Stimulated activated CD4-positive, alpha-beta T cell treated with anti-CD3 and anti-CD28 coated beads, Interleukin-15, amount 100 ng/mL, for 24 hours (primary cell): ENCODE measurements at places on chromosomes 7 and 10.

GRCh38 chr10:29823553-29824080 is 188.8 kb upstream of the SVIL start:
- DNase-seq: no peak

DNA sequence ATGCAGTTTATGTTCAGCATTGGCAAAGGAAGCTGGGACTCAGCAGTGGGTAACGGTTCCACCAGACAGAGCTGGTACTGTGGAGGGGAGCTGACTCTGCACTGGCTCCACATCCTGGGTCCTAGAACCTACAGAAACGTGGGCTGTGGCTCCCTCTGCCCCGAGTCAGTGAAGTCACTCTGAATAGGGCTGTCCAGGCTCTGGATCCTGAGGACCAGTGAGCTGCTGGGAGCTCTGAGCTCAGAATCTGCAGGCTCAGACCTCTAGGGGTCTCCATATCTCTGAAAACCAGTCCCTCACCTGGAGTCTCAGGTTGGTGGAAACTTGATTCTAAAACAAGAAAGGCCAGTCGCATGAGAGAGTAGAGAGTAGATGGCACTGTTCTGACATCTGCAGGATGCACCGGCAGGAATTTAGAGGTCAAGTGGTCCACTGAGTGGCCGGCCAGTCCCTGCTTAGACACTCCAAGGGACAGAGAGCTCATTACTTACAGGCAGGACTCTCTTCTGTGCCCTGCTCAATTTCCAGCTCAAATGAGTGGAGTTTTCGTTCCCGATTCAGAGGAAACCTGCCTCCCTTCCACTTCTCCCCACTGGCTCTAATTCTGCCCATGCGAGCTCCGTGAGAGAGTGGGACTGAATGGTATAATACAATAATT is 18.6 kb downstream of the NPFFR1 start:
- no peak for DNase-seq

DNA sequence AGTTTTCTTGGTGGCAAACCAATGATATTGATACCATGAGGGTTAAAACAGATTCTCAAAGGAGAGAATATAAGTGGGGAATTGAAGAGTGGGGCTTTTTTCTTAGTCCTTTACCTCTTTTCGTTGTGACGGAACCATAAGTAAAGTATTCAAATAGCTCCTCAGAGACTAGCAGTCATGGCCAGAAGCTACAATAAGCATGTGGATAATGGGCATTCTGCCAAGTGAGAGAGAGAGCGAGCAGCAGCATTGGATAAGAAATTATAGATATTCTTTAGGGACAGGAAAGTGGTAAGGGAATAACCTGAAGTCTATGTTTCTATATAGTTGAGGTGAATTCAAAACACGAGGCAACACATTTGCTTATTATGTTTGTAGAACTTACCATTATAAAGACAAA is 235.1 kb downstream of the SEMA3E start:
- no peak for DNase-seq

DNA sequence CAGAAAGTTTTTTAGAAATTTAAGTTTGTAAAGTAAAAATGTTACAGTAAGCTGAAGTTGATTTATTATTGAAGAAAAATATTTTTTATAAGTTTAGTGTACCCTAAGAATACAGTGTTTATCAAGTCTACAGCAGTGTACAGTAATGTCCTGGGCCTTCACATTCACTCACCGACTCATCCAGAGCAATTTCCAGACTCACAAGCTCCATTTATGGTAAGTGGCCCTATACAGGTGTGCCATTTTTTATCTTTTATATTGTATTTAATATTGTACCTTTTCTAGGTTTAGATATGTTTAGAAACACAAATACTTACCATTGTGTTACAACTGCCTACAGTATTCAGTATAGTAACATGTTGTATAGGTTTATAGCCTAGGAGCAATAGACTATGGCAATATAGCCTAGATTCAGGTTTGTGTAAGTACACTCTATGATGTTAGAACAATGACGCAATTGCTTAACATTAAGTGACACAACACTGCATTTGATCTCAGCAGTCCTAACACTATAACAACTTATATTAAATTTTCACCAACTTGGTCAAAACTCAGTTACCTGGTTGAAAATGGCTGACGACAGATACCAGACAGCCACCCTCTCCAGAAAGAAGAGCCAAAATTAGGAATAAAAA is 45.7 kb downstream of the HIBADH start:
- DNase-seq: no peak

DNA sequence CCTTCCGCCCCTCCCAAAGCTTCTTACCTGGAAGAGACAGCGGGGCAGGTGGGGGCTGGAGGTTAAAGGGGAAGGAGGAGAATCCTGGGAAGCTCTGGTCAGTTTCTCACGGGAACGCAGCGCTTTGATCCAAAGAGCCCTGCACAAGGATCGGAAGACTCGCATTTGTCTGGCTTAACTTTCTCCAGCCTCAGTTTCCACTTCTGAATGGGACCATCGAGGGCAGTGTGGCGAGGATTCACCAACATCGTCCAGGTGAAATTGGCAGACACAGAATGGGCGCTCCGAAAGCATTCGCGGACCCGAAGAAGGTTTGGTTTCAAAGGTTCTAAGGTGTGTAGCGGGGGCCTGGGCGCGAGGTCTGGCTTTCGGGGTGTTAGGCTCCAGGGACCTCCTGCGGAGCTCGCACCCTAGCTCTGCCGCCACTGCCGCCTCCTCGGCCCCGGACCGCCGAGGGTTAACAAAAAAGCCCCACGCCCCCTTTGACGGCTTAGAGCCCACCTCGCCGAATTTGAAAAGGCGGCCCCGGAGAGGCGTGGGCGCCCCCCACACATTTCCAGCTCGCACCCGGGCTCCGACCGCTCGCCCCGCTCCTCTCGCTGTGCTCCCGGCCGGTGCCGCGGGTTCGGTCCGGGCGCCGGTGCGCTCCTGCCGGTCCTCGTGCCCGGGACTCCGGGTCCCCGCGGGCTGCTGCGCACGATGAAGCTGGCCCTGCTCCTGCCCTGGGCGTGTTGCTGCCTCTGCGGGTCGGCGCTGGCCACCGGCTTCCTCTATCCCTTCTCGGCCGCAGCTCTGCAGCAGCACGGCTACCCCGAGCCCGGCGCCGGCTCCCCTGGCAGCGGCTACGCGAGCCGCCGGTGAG is at the start of gene COL26A1:
TSS of gene COL26A1 (plus strand) at position 542 of the 862 bp plus-strand sequence. CDS start at position 700, 158 bp downstream.
- peak; percentile 36 for DNase-seq

GRCh38 chr10:50517626-50518025 is 106.1 kb downstream of the SGMS1 start:
- no peak for DNase-seq

DNA sequence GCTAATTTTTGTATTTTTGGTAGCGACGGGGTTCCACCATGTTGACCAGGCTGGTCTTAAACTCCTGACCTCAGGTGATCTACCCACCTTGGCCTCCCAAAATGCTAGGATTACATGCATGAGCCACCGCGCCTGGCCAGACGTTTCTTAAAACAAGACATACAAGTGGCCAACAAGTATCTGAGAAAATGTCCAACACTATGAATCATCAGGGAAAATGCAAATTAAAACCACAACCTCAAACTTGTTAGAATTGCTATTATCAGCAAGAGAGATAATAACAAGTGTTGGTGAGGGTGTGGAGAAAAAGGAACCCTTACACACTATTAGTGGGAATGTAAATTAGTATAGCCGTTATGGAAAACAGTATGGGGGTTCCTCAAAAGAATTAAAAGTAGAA is 148.6 kb downstream of the SUGCT start:
- no peak for DNase-seq

DNA sequence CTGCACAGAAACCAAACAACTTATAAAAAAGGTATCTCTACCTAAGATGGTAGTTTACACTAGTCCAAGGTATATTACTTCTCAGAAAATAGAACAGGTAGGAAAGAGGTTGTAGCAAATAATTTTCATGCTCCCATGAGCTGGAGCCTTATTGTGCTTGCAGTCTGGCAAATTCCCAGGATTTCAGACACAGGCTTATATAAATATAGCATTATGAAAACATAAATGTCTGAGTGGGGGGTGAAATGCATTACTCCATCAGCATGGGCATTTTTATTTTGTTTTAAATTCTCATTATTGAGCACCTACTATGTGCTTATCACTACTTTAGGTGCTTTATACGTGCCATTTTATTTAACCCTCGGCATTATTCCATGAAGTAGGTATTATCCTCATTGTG is 83.0 kb upstream of the PHYHIPL start:
- DNase-seq: no peak

DNA sequence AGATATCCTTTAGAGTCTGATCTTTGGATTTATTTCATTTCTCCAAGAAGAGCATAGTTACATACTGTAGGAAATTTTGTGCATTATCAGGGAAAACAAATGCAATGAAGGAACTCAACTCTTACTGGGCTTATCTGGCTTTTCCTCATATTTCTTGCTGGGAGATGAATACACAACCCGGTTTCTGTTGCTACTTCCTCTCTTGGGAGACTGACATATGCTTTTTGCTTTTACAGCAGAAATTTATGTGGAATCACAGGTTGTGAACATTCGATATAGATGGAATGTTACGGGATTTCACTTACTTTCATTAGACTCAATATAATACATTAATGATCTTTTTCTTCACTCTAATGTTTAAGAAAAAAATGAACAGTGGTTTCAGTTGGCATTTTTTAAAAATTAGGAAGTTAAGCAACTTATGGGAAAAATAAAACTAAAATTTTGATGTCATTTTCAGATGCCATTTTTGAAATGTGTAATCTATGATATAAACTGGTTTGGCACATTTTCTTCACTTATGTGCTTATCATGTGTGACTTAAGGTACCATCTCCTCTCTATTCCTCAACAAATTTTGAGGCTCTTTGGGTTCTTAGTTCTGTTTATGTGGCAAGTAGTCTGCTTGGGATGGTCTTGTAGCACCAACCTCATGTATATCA is 7.1 kb downstream of the SND1 start:
- no peak for DNase-seq

- no peak for DNase-seq
These were observed 19.4 kb downstream of the DIP2C start for GRCh38 chr10:670038-670437.

GRCh38 chr7:134533288-134533771 is 6.0 kb downstream of the AKR1B10 start:
- no peak for DNase-seq

GRCh38 chr10:49596836-49597235 is 13.3 kb upstream of the SLC18A3 start:
- no peak for DNase-seq

DNA sequence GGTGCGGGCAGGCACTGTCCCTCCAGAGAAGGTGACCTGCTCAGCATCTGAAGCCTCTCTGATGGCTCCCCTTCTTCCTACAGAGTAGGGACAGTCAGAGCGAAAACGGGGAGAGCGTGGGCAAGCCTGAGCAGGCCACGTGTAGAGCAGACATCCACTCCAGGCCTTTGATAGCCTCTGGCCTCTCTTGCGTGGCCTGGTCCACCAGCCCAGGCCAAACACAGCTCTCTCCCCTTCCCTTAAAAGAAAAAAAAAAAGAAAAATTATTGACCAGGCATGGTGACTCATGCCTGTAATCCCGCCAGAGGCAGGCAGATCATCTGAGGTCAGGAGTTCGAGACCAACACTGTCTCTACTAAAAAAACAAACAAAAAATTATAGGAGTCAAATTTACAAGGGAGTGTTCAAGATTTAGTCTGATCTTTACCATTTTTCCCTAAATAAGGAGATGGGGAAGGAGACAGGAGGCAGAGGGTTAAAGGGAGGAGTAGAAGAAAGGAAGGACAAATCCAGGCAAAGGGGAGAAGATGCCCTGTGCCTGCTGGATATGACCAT is 84.8 kb downstream of the PLXNA4 start:
- DNase-seq: no peak

DNA sequence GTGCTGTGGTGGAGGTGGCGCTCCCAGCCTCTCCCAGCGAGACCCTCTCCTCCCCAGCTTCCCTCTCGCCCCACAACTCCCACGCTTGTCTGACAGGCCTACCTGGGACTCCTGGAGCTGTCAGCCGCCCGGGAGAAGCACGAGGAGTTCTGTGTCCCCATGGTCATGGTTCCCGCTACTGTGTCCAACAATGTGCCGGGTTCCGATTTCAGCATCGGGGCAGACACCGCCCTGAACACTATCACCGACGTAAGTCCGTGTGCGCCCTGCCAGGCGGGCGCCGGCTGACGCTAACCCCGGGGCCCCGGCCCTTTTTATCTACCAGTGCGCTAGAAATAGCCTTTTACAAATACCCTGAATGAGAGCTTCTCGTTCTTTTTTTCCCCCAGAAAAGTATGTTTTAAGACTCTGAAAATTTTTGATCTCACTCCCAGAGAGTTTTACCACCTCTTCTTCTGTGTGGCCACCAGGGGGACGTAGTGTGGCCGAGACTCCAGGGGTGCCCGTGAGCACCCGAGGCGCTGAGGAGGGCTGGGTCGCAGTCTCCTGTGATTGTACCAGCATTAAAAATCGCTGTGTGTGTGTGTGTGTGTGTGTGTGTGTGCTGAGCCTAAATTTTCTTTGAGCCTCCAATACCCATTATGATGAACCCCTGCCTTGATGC is 52.6 kb downstream of the PFKP start:
- DNase-seq: peak; percentile 35

GRCh38 chr10:116732573-116732972 is 9.8 kb downstream of the HSPA12A start:
- DNase-seq: no peak

DNA sequence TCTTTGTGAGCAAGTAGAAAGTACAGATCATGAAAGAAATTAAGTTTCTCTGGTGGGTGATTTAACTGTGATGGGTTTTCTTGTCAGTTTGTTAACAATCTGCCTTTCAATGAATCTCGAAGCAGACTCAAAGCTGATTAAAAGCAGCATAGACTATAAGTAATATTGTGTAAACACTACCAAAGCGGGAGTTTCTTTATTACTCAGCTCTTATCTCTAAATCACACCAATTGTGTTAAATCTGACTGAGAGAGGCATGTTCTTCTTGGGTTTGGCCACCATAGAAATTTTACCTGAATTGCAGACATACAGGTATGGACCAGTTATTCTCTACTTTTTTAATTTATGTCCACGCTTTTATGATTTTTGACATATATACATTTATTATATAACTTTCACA is 65.2 kb downstream of the DKK1 start:
- DNase-seq: no peak

DNA sequence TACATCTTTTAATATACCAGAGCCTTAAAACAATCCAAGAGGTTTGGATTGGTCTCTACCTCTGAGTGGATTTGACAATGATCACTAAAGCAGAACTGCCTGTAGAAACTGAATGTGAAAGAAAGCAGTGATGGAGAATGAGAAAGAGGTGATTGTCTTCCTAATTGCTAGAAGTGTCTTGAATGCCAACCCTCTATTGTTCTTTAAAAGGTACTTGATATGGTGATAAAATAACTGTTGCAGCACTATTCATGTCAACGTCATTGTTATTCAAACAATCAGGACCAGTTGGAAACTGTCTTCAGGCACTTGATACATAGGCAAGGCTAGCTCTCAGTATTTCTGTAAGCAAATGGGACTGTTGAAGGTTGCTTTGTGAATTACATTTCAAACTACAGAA is 47.9 kb upstream of the ITPRID1 start:
- no peak for DNase-seq
